ENCODE measurements at places on chromosomes 11 and 22.

GRCh38 chr22:35334004-35334403, 34.3 kb downstream of the TOM1 start:
- no peak for DNase-seq

DNA sequence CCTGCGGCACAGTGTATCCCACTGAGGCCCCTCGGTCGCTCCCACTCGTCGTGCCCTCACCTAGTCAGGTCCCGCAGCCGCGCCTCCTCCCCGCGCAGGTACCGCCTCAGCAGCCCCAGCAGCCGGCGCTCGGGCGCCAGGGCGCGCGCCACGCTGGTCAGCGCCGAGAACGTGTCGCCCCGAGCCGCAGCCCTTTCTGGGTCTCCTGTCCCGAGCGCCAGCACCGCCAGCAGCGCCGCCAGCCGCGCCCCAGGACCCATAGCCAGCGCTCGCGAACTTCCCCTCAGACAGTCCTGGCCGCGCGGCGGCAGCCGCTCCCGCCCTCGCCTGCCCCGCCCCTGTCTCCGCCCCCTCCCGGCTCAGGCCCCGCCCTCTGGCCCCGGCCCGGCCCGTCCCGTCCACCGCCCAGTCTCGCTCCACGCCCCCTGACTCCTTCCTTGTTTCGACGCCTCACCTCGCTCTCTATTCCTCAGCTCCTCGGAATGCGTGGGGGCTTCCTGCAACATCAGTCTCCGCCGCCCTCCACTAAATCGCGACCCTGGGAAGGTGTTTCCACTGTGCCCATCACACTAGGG, at the start of gene P4HA3:
TSS of gene P4HA3 (minus strand) at position 289 of the 575 bp plus-strand sequence. CDS start at position 260, 29 bp downstream.
- peak; percentile 54 for DNase-seq

- DNase-seq: no peak
Measured at GRCh38 chr22:30662040-30662439, 5.6 kb downstream of the DUSP18 start.

GRCh38 chr11:43392713-43393112, 34.0 kb downstream of the TTC17 start:
- no peak for DNase-seq

DNA sequence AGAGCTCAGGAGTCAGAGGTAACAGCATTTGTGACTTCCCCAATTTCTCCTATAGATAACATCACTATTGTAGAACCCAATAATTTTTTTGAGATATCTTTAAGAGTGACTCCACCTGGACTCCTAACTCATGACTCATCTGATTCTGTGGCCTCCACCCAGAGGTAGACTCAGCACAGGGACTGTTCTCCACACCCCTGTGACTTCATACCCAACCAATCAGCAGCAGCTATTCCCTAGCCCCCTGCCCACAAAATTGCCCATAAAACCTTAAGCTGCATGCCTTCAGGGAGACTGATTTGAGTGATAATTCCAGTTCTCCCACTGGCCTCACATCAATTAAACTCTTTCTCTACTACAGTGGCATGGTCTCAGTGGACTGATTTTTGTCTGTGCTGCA, 475.4 kb upstream of the FAT3 start:
- DNase-seq: no peak

GRCh38 chr11:13160806-13161205, 116.8 kb upstream of the BMAL1 start:
- DNase-seq: no peak

DNA sequence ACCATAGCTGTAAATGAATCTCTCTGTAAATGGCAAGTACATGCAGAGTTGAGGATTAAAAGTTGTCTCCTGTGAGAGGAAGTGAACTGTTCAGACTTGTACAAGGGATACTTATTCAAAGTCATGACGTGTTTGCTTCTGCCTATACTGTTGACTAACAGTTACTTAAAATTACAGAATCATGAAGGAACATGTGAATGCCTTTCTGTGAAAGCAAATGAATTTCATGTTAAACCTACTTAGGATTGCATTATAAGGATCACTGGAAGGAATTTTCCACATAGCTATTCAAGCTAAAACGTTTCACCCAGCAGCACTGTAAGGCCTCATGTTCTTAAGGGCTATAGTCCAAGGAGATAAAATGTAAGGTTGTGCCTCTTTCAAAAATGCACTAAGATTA, 93.4 kb upstream of the BIRC3 start:
- no peak for DNase-seq

DNA sequence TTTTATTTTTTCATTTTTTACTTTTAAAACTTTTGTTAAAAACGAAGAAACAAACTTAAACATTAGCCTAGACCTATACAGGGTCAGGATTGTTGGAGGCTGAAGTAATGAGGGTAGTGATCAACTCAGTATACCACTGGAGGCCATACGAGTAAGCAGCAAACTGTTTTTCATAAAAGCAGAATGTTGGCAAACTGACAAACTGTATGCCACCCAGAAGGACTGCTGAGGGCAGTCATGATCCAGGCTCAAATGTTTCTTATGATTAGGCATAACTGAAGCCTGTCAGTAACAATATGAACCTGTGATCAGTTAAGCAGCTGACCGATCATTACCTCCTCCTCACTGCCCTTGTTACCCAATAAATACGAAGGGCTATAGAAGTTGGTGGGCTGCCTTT, 10.2 kb upstream of the SC5D start:
- DNase-seq: no peak

- no peak for DNase-seq
Measured at GRCh38 chr11:75982309-75982708, 167.3 kb downstream of the UVRAG start.

DNA sequence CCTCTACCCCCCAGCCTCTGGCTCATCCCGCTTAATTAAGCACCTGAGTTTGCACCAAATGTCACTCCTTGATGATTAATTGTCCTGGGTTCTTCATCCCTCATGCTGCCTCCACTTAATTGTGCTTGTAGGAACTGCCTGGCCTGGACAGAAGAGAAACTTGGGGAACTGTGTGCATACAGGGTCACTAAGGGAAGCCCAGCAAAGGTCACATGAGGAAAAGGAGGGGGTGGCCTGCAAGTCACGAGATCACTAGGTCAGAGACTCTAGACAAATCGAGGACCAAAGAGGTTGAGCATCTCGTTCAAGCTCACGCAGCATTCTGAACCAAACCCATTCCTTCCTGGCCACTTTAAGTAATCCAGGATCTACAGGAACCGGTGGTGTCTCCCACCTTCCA, 75.8 kb downstream of the PDE2A start:
- no peak for DNase-seq

- no peak for DNase-seq
Measured at GRCh38 chr11:115437902-115438575, 66.2 kb downstream of the CADM1 start.

GRCh38 chr11:1906181-1906580, 13.3 kb upstream of the TNNT3 start:
- no peak for DNase-seq

DNA sequence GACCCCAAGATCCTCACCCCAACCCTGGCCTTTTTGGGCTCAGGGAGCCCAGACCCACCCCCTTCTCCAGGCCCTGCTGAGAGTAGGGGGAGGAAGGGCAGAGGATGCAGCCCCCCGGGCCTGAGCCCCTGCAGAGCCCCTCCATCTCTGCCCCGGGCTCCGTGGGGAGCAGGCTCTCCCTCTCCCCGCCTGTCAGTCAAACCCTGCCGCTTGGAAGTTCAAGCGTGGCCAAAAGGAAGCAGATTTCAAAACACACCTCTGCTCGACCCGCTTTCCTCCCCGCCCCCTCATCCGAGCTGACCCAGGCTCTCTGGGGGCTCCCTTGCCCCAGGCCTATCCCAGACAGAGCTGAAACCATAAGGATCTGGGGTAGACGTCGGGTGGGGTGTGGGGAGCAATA, 39.0 kb upstream of the CD82 start:
- DNase-seq: no peak

DNA sequence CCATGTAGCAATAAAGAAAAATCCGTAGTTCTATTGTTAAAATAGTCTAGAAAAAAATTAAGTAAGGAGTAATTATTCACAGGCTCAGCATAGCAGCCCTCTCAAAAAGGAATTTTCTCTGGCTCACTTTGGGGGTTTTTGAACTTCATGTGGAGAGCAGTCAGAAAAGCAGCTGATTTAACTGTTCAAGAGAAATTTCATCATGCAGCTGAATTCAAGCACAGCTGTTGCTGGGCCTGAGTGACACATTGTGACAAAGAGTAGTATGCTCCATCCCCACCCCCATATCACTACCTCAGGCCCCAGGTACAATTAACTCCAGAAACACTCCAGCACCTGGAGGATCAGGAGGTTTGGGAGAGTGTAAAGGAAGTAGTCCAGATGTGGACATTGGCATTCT, 272.1 kb downstream of the FAM76B start:
- no peak for DNase-seq

- DNase-seq: no peak
Measured at GRCh38 chr11:134452026-134452837, 40.2 kb upstream of the B3GAT1 start.

DNA sequence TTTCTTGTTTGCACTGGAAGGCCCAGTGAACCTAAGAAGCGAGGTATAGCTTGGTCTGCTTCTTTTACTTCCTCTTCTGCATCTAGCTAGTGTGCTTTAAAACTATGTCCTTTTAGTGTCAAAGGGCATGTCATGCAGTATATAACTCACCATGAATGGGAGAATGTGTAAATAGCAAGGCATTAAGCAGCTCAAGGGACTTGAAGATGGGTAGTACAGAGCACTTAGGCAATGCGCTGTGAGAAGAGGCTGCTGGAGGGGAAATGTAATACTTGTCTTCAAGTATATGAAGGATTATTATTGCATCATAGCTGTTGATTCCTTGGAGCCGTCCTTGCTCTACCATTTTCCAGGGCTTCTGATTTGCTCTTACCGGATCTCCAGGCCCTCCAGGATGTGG, 7.6 kb downstream of the MAML2 start:
- DNase-seq: no peak

Measured in stimulated activated CD4-positive, alpha-beta T cell treated with anti-CD3 and anti-CD28 coated beads, TNF-alpha, amount 100 ng/mL, for 1 hour (primary cell).